ENCODE measurements at places on chromosomes 3 and 15.

- DNase-seq, result no peak
These were observed 49.2 kb downstream of the CACNA2D3 start for GRCh38 chr3:54171509-54171908.

GRCh38 chr3:177401375-177401774 lies 204.1 kb upstream of the TBL1XR1 start:
- no peak for DNase-seq

- DNase-seq, result no peak
These were observed 566.8 kb downstream of the NTRK3 start for GRCh38 chr15:87689716-87690115.

- DNase-seq, result no peak
These were observed 627.1 kb downstream of the AGBL1 start for GRCh38 chr15:86706813-86707212.
